ENCODE measurements at places on chromosomes 1 and 21.

- no peak for DNase-seq
These were observed 4.9 kb downstream of the OTUD7B start for GRCh38 chr1:150005606-150006005.

- peak; percentile 42 for DNase-seq
These were observed 113.5 kb downstream of the MAP3K21 start for GRCh38 chr1:233440951-233441401.

DNA sequence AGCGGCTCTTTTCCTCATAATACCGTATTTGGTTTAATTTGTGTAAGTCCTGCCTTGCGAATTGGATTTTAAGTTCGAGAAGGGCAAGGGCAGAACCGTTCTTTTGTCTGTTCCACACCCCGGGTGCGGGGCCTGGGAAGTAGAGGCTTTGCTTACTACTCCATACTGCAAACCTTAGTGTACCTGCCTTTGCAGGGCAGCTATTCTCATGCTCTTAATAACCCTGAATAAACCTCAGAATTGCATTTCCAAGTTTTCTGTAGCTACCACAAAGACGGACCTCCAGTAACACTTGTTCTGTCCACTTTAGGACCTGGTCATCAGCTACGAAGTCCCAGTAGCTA is 657 bp upstream of the HNRNPU start:
- no peak for DNase-seq

- DNase-seq: no peak
These were observed 147.8 kb upstream of the MAP1LC3C start for GRCh38 chr1:242146652-242147051.

DNA sequence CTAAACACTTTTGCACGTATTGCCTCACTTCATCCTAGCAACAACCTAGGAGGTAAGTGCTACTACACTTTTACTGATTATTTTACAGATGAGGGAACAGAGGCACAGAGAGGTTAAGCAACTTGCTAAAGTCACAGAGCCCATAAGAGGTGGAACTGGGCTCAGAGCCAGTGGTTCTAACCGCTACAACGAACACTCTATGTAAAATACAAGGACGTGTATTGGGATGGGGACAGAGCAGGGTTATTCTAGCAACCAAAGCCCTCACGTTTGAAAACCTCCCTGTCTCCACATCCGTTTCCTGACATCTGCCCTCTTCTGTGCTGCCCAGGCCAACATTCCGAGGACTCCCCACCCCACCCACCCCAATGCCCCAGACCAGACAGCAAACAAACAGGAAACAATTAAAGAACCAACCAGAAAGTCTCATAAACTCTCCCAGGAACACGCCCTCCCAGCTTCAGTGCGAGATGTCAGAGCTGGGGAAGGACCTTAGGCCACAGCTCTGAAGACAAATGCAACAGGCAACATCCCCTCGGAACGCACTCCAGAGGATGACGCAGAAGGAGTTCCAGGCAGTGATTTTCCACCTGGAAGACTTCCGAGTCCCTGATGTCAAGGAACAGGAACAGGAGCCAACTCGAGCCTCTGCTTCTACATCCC is 41.1 kb downstream of the GLIS1 start:
- no peak for DNase-seq

All from SK-N-MC (cell line).